NCI-H2171 (cell line): ENCODE measurements at places on chromosomes 3 and 15.

DNA sequence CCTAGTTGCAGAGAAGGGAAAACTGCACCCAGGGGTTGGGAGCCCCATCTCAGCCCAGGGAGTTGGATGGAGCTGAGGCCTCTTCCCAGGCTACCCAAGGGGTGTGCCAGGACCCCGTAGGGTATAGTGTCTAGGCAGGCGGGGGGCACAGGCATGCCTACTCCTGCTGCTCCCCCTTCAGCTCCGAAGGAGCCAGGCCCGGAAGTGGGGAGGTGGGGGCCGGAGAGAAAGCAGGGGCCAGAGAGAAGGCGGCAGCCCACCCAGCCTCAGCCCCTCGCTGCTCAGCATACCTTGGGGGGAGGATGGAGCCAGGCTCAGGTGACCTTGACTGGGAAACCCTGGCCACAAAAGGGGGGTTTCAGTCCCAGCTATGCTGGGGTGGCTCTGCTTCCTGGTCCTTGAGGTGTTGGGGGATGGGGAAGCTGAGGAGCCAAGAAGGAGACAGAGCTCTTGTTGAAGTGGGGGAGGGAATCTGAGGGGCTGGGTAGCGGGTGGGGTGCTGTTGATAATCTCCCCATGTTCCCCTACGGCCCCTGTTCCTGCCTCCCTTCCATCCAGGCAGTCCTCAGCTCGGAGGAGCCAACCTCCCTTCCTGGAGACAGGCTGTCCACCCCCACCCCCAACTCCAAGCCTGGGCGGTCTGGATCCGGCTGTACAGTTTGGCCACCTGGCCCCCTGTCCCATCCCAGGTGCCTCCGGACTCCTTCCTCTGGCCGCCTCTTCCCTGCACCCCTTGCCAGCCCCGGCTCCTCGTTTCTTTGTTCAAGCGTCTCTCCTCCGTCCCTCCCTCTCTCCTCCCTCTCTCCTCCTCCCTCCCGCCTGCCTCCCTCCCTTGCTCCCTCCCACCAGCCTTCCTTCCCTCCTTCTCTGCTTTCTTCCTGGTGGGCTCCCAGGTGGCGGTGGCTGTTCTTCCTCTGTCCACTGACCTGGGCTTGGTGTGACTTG lies 1.7 kb downstream of the SEMA3F start:
- DNase-seq = peak; percentile 13

DNA sequence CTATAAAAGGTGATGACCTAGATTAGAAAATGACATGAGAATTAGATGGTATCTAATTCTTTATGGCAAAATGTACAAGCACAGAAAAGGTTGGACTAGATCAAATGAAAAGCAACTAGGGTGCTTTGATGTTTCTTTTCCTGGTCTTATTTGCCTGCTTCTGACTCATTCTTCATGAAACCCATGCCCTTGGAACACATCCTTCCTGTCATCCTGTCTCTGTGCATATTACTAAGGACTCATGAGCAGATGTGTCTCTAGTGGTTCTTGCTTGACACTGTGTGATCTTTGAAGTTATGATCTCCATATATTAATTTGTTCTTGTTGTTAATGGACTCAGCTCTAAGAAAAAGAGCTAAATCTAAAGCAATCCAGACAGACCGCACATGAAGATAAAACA lies 314.0 kb downstream of the ERC2 start:
- no peak for DNase-seq

- no peak for DNase-seq
Measured at GRCh38 chr3:174342171-174342570, 517.0 kb upstream of the NAALADL2 start.

- no peak for DNase-seq
Measured at GRCh38 chr3:124459678-124460077, 270.6 kb upstream of the UMPS start.

DNA sequence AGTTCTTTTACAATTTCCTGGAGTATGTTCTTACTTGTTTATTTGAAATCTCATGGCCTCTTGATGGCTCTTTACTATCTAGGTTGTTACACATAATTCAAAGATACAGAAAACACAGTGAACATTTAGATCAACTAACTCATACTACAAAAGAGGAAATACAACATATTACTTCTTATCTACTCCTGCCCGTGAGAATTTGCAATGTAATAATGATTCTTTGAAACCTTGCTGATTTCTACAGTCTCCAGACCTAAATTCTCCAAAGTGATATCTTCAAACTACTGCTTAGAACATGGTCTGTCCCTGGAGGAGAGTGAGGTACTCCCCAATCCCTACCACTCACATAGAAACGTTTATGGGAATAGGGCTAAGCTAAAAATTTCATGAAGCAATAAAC lies 29.9 kb upstream of the GOLGA8B start:
- DNase-seq = no peak

GRCh38 chr3:195203606-195204005 lies 67.4 kb downstream of the XXYLT1 start:
- no peak for DNase-seq

DNA sequence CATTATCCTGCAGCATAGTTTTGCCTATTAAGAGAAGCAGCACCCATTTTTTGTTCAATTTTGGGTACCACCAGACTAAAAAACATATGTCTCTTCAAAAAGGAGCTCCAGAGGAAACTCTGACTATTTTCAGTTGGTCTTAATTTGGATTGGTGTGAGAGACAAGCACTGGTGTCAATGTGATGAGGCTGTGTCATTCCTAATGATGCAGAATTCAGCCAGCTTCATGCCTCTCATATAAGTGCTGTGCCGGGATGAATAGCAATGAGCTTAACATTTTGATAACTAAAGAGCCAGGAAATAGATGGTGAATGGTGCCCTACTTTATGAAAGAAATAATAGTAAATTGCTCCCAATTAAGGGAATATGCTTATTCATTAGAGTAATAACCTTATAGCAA lies 15.9 kb downstream of the POPDC2 start:
- DNase-seq = no peak

DNA sequence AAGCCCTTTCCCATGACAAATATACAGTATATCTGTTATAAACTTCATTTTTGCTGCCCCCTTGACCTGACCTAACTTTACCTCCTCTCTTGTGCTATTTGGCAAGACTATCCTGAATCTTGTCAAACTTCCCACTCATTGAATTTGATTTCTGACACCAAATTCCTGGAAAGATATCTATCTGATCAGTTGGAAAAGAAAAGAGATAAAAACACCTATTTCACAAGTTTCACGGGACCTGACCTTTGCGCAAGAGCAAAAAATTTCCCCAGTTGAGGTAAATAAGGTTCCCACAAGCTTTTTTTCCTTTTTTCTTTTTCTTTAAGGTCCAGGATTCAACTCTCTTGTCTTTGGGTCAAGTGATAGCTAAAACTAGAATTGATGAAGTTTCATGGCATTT lies 189.2 kb upstream of the LPP start:
- DNase-seq = no peak

GRCh38 chr15:50803479-50804180 lies 38.1 kb upstream of the SPPL2A start:
- no peak for DNase-seq

DNA sequence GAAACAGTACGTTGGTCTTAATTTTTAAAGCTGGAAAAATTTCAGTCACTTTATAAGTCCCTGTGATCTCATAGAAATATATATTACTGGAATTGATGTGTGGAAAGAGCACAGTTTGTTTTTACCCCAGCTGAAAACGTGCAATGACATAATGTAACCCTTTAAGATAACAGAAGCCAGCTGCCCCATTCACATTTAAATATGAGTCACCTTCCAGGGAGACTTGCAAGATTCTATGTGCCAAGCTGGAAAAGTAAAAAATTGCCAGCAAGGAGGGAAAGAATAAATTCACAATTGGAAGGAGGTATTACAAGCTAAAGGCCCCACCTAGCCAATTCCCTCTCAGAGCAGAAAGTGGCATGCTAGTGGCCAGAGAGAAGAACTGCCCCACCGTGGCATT lies 50.2 kb downstream of the SAMMSON start:
- no peak for DNase-seq

DNA sequence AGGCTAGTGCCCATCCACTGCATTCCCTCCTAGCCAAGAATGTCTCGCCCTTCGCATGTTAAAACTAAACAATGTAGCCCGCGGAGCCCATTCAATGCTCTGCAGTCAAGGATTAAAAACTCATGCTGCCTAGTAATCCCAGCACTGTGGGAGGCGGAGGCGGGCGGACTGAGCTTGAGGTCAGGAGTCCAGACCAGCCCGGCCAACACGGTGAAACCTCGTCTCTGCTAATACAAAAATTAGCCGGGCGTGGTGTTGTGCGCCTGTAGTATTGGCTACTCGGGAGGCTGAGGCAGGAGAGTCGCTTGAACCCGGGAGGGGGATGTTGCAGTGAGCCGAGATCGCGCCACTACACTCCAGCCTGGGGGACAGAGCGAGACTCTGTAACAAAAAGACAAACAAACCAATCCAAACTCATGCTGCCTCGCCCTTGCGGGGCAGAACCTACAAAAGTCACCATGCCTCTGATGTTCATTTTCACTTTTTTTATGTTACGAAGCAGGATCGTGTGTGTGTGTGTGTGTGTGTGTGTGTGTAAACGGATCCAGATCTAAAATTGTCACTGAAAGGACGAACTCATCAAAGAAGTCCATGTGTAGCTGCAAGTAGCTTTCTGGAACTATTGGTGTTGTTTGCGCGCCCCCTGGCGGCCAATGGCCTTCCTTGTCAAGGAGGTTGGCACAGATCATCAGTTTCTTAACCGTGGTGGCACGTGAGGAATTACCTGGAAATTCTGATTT lies 54.8 kb upstream of the SPESP1 start:
- DNase-seq = peak; percentile 84

GRCh38 chr15:71932689-71933088 lies 122.3 kb downstream of the NR2E3 start:
- DNase-seq = no peak

DNA sequence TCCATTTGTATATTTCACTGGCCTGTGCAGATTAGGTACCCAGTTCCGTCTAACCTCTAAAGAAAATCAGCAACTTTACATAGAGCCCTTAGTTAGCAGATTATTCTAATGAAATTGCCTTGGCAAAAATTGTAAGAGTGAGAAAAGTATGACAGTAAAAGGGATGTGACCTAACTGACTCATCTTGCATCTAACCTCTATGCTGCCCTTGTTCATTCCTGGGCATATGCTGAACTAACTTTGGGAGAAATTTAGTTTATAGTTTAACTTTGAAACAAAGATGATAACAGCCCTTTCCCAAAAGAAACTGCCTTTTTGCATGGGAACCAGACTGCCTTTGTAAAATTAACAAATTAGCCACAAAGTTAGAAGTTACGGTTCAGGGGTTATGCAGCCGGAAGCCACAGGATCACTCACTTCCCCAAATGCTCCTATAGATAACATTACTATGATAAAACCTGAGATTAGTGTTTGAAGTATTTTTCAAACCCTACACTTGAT lies 839.8 kb upstream of the ALCAM start:
- DNase-seq = no peak

GRCh38 chr3:182605882-182606611 lies 187.3 kb upstream of the ATP11B start:
- DNase-seq = no peak

DNA sequence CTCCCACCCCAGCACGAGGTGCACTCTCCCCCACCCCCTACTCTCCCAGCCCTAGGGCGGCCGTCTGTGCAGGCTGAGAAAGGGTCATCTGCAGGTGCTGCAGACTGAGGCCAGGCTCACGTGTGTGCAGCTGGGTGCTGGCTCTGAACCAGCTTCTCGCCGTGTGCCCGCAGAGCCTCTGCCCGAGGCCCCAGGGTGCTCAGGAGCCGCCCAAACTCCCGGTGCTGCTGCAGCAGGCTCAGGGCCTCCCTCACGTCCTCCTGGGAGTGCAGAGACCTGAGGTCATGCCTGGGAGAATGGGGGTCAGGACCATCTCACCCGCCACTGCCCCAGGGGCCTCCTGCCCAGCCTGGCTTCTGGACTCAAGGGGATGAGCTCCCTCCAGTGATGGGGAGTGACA lies 17.2 kb downstream of the SPTBN5 start:
- DNase-seq = no peak

DNA sequence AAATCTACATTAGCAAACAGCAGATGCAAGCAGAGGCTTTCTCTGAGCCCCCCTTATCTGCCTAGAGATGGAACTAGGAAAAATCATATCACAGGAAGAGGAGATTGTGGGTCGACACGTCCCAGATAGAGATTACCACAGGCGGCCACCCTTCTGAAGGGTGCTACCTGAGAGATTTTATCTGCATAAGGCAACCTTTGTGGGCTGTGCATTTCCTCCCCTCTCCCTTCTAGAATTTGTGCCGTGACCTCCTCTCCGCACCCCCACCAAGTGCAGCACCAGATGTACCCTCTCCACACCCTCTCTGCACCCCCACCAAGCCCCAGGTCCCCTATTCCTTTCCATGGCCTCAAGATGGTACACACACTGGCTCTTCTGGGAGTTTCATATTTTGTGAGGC lies 27.4 kb downstream of the METTL6 start:
- no peak for DNase-seq

DNA sequence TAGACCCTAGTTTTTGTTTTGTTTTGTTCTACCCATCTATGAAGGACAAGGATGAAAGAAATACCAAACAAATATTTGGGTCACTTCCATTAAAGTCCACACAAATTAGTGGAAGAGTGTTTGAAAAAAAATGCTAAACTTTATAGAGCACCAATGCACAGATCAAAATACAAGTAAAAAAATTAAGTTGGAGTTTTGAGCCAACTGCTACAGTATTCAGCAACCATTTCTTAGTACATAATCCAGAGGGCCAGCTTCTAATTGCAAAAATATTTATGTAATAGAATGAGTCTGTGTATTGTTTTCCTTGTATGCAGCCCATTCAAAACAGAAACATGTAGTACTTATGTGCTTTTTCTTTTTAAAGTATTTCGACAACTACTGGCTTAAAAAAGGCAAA lies 121.1 kb downstream of the CBLB start:
- DNase-seq = no peak

DNA sequence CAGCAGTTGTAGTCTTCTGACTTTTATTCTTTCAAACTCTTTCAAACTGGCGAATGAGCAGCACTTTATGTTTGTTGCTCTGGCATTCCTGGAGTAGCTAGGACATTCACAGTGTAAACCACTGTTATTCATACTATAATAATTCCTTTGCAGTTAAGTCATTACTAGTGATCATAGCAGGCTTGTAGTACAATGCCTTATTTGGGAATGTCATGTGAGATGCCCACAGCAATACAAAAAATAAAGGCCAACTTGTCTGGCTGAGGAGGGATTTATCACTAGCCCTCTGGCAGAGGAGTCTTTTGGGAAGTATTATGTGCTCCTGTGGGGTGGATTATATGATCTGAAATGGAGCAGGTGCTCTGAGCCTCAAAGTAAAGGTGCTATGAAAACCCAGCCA lies 197.2 kb downstream of the VGLL3 start:
- no peak for DNase-seq
